EH (cell line): ENCODE measurements at places on chromosomes 3 and 15.

- DNase-seq: no peak
Measured at GRCh38 chr3:159886050-159886449, 102.6 kb upstream of the IL12A start.

GRCh38 chr3:20646425-20646824 is 460.4 kb upstream of the SGO1 start:
- peak; percentile 48 for DNase-seq

DNA sequence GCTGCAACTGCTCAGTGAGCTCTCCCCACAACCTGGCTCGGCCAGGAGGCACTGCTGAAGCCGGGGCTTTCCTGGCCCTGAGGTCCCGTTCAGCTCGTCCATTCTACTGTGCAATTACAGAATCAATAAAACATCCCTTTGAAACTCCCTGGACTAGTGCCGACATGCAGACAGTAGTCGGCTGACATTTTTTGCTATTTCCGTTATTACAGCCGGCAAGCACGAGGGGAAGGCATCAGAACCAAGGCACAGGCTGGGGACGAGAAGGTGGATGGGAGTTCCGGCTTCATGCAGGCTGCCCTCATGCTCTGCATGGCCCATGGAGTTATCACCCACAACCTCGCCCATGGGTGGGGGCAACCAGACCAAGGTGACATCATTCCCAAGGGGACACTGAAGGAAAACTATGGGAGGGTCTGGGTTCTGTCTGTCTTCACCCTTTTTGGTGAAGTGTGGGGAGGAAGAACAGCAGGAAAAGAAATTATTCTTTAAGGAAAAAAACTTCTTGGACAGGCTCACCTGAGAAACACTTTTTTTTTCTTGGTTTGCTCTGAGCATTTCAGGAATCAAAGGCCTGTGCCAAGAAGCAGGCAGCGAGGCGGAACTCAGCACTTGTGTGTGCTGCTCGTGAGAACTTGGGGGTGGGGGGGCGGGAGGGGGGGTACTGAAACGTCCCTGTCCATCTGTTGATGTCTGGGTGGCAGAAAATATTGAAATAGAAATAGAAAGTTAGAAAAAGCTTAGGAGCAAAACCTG is 154.5 kb downstream of the FOXP1 start:
- DNase-seq: peak; percentile 58

DNA sequence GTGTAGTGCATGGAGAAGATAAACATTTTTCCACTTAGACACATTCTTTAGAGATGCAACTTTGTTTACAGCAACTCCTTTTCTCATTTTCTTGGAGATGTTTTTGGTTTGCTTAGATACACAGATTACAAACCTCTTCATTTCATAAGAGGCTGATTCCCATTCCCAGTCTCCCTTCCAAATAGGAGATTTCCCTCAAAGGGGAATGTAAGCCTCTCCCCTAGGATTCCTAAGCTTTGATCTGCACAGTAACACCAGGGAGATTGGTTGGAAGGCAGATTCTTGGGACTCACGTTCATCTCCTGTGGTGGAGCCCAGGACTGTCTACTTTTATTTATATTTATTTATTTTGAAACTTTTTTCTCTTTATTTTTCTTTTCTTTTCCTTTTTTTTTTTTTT is 63.2 kb downstream of the MCTP2 start:
- DNase-seq: peak; percentile 1

DNA sequence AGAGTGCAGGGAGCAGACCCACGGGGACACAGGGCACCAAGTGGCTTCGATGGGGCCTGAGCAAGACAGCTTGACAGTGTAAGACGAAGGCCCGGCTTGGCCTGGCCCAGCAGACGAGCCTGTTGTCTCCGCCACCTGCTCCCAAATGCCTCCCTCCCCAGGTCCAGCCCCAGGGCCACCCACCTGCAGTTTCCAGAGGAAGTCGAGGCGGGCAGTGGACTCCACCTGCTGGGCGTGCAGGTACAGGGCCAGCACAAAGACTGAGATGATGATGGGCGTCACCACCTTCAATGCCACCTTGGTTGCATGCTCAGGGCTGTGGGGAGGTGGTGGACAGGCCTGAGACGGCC is 94.1 kb downstream of the SEC22A start:
- DNase-seq: no peak
